Stimulated activated naive CD8-positive, alpha-beta T cell treated with anti-CD3 and anti-CD28 coated beads, Interleukin-15, amount 100 ng/mL, for 72 hours (primary cell): ENCODE measurements at places on chromosomes 4 and X.

DNA sequence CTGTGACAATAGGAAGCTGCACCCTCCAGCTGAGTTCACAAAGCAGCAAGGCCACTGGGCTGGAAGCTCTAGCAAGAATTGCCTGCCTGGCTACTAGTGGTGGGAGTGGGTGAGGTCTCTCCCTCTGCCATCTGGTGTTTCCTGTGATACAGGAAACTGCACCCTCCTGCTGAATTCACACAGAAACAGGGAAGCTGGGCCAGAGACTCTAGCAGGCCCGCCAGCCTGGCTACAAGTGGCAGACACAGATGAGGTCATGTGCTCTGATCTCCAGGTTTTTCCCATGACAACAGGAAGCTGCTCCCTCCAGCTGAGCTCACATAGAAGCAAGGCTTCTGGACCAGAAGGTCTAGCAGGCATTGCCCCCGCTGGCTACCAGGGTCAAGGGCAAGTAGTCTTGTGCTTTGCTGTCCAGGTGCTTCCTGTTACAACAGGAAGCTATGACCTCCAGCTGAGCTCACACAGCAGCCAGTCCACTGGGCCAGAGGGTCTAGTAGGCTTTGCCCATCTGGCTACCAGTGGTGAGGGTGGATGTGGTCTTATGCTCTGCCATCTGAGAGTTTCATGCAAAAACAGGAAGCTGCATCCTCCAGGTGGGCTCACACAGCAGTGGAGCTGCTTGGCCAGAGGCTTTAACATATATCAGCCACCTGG is 41.5 kb upstream of the ZXDA start:
- no peak for DNase-seq

- no peak for DNase-seq
Observed at GRCh38 chrX:13265111-13265510, 54.7 kb downstream of the ATXN3L start.

DNA sequence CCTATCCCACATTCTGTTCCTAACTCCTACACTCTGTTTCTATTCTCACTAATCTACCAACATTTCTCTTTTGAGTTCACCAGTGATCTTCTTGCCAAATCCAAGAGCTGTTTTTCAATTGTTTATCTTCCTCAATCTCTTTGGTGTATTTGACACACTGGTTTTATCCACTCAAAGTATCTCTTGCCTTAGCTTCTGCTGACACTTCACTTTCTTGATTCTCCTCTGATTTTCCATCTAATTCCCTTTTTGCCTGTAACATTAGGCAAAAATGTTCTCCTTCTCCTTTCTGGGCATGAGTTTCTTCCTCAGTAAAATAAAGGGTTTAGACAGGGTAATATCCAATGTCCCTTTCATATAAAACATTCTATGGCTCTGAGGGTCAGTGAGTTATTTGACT is 26.2 kb downstream of the GRIA3 start:
- no peak for DNase-seq

DNA sequence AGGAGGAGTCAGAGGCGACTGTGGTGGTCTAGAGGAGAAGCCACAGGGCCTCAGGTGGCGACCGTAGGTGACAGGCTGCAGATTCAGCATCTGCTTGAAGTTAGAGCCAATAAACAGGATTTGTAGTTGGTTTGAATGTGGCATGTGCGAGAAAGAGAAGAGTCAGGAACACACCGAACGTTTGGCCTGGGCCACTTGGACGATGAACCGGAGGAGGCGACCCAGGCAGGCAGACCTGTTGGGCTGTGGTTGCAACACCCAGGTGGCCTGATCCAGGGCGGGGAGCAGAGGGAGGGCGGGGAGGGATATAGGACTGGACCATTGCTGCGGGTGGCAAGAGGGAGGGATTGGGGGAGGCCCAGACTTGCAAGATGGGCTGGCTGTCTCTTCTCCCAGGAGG is 10.0 kb upstream of the PSAPL1 start:
- DNase-seq, result no peak

- no peak for DNase-seq
Observed at GRCh38 chr4:138055890-138056289, 186.3 kb downstream of the SLC7A11 start.
